SHP77 treated with DMSO at 0.1 percent for 48 hours (cell line): ENCODE measurements at places on chromosomes 6 and 20.

DNA sequence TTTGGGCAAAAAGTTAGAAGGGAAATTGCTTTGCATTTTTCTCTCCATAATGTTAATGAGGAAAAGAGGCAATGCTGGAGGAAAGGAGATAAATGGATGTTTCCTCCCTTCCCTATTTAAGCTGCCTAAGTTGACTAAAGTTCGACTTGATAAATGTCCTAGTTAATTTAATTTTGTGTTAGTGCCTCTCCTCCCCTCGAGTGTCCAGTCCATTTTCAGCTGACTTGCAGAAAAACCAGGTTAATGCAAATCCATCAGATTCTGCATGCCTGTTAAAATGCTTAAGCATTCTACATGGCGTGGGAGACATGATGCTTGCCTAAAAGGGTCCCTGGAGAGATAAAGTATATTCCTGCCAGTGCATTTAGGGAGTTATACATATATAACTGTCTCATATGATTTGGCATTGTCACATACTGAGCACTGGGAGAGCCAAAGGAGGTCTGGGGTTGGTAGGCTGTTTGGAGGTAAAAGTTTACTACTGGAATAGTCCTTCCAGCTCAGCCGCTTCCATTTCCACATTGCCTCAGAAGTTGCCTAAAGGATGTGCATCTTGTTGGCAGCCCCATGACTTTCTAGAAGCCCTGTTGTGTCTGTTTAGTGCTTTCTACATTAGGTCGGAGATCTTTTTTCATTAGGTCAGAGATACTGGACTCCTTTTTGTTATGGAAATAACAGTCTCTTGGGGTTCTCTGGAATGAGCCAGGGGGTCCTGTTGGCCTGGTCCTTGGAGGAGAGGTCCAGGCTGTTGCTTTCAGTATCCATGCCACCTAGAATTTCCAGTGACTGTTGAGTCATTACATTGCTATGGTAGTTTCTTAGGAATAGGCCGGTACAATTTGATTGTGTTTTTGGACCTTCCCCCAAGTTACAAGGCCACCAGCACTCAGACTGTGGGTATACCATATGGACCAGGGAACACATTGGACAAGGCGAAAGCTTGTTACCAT, 30.4 kb downstream of the JARID2 start:
- no peak for DNase-seq

DNA sequence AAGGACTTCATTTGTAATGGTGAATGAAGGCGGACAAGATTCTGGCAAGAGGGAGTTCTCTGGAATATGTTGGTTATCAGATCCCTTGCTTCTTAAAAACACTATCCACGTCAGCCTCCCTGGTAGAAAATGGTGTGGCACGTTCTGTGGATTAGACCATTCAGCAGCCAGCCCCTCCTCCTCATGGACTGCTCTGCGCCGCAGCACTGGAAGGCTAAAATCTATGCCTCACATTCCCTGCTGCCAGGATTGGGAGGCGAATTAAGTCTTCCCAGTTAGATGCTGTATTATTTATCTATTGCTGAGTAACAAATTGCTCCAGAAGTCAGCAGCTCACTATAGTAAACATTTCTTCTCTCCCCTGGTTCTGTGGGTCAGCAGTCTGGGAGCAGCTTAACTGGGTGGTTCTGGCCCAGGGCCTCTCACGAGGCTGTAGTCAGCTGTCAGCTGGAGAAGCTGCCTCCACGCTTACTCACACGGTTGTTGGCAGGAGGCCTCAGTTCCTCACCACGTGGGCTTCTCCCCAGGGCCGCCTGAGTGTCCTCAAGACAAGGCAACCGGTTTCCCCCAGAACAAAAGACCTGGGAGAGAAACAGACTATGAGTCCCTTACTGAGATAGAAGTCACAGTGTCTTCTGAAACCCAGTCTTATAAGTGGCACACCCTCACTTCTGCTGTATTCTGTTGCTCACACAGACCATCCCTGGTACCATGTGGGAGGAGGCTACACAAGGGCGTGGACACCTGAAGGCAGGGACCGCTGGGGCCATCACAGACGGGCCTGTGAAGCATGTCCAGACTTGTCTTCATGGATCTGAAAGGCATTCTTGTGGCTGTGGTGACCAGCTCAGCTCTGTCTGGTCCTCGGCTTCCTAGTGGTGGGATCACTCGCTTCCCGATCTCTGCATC, 101.0 kb downstream of the NRN1 start:
- DNase-seq: no peak

GRCh38 chr6:8958894-8959511, 523.7 kb upstream of the SLC35B3 start:
- no peak for DNase-seq

GRCh38 chr6:12014027-12014872, 2.1 kb downstream of the HIVEP1 start:
- no peak for DNase-seq

DNA sequence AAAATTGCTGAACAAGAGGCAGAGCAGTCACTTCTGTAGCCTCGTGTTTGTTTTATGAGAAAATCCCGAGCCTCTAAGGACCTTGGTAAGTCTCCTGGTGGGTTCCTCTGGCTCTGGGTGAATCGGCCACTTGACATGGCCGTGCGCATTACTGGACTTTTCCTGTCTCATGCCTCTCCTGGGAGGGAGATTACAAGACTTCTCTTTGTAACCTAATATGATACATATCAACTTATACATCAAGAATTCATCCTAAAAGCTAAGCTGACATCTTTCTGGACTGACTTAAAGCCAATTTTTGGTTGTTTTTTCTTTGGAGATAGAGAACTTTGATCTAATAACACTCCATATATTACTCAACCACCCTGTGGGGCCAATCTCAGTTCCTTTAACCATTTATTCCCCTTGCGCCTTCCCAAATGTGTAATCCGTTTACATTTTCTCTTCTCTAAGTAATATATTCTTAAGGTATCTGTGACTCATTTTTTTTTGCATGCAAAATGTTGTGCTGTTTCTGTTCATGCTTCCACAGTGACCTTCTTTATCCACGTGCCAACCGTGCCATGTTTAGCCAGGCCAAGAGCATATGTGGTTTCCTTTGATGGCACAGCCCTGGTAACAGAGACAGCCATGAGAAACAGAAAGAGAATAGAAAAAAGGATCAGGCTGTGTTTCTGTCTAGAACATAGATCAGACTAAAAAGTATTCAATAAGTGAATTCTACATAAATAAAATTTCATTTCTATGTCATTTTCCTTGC, 47.5 kb upstream of the JAG1 start:
- no peak for DNase-seq

DNA sequence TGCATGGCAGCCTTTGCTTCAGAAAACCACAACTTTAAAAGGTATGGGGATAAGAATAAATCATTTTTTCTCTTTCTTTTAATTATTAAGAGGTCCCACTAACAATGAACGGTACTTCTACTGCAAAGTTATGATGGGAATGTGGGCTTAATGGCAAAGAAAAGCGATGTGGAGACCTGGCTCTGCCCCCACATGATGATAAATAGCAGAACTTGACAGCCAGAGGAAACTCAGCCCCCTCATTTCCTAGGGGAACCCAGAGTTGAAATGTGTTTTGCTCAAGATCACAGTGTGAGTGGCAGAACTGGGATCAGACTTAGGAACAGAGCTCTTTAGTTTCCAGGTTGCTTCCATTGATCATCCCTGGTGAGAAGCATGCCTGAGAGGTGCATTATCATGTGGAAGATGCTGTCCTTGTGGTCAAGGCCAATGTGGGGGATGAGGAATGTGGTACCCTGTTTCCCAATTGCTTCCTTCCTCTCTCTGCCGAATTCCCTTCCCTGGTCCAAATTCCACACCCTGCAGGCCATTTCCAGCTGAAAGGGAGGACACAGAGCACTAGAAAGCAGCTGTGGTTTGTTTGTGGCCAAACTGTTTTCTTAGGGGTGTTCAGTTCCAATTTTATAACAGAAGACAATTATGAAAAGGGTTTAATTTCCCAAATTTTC, 66.0 kb downstream of the BACH2 start:
- DNase-seq: no peak
